ENCODE measurements at places on chromosomes 16 and 17.

GRCh38 chr16:46897471-46897870, 13.3 kb downstream of the GPT2 start:
- DNase-seq = no peak

DNA sequence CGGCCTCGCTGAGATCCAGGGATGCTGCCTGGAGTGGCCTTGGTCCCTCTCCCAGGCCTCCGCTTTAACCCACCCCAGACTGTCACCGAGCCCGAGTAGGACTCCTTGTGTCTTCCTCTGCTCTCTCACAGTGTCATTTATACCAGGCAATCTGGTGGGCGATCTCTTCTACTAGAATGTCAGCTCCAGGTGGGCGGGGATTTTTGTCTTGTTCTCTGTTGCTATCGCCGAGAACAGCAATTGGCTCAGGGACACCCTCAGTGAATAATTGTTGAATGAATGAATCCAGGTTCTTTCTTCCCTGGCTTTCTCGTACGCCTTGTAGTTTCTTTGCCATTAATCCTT, 591 bp downstream of the DHX38 start:
- peak; percentile 49 for DNase-seq

GRCh38 chr16:69888005-69888590, 63.0 kb upstream of the CLEC18A start:
- DNase-seq = no peak

GRCh38 chr16:23216658-23217246, 34.2 kb downstream of the SCNN1G start:
- DNase-seq = no peak

DNA sequence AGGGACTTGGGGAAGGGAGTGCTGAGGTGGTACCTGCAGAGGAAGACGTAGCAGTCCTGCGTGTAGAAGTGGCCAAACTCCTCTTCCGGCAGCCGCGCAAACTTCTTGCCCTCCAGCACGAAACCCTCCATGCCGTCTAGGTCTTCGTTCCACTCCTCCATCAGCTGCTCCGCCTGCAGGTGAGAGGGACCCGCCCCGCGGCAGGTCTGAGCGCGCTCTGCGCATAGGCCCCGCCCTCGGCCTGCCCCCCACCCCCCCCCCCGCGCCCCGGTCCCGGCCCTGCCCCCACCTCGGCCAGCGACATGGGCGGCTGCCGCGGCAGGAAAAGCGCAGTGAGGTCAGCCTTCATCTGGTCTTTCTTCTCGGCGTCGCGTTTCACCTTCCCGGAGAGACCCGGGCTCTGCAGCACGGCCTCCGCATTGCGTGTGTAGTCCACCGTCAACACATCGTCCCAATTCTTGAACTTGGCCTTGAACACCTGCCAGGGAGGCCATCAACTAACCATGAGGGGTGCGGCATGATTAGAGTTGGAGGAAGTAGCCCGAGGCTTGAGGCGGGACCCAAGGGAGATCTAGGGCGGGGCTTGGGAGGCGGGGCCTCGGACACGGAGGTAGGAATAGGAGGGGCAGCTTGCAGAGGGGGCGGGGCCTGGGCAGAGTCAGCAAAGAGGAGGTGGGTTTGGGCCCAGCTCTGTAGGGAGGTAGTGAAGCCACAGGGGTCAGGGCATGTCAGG, 11.5 kb downstream of the FLII start:
- no peak for DNase-seq

- no peak for DNase-seq
These were observed 17.0 kb upstream of the UBTF start for GRCh38 chr17:44236444-44236991.

- DNase-seq = peak; percentile 84
These were observed 7.0 kb downstream of the CORO6 start for GRCh38 chr17:29615492-29616299.

DNA sequence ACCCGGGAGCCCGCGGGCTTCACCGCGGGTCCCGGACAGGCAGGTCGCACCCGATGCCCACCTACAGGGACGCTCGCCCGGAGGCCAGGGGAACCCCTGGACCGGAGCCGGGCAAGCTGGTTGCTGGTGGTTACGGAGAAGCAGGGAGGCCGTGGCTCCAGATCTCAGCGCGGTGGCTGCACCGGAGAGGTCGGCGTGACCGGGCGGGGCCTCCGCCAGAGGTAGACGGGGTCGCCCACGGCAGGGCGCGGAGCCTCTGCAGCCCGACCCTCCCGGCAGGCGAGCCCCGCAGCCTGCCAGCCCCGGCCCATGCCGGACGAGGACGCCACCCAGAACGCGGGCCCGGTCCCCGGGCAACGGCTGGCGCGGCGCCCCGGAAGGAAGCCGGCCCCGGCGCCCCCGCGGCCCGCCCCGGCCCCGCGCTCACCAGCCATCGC, 341 bp downstream of the PCYT2 start:
- DNase-seq = no peak

GRCh38 chr16:55836158-55836611, 3.3 kb upstream of the CES1 start:
- DNase-seq = no peak

DNA sequence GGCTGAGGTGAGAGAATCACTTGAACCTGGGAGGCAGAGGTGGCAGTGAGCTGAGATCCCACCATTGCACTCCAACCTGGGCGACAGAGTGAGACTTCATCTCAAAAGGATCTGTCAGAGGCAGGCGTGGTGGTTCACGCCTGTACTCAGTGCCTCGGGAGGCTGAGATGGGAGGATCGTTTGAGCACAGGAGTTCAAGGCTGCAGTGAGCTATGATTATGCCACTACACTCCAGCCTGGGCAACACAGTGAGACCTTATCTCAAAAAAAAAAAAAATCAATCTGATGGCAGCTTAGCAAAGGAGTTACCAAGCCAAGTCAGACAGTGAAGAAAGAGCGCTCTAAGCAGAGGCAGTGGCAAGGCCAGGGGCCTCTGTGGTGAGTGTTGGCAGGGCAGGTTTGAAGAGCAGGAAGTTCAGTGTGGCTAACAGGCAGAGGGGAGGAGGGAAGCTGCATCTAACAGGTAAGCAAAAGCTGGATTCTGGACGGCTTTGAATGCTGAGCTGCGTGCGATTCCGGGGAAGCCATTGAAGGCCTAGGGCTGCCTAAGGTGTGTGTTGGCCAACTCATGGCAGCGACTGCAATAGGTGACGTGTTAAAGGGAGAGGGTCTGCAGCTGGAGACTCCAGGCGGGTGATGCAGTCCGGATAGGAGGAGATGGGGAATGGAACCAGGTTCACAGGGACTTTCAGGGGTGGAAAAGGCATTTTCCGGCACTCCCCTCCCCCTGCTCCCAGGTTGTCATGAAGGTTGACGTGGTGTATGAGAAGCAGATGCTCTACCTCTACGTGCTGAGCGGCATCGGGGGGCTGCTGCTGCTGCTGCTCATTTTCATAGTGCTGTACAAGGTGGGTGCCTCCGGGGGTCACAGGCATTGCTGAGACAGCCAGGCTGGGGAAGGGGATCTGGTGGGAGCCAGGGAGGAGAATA, 7.0 kb downstream of the ZNF768 start:
- DNase-seq = no peak

DNA sequence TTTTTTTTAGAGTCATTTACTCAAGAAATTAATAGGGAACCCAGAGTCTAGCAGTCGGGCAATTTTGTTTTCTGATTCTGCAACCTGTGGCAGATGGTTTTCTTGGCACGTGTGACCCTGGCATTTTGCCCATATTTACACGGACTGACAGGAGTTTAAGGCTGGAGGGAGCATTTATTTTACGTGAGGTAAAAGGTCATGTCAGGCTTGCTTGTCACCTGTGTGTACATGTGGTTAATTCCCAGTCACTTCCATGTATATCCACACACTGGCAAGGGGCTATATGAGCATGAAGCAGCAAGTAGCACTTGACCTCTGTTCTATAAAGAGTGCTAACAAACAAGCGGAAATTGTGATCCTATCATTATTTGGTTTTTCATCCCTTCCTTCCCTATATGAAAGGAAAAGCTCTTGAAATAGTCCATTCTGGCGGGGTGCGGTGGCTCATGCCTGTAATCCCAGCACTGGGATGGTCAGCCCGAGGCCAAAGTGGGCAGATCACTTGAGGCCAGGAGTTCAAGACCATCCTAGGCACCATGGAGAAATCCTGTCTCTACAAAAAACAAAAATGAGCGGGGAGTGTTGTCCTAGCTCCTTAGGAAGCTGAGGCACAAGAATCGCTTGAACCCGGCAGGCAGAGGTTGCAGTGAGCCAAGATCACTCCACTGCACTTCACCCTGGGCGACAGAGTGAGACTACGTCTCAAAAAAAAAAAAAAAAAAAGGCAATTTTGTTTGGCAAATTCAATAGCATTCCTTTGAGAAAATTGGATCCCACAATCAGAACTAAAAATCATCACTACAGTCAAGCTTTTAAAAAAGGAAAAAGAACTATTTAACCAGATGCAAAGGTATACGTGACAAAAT, 2.1 kb downstream of the SPAG9 start:
- no peak for DNase-seq

- DNase-seq = no peak
These were observed 229.9 kb upstream of the SDK2 start for GRCh38 chr17:73874008-73874720.

- DNase-seq = no peak
These were observed 9.0 kb downstream of the NTAN1 start for GRCh38 chr16:15046692-15047376.

- peak; percentile 17 for DNase-seq
These were observed 1.4 kb upstream of the SLC25A10 start for GRCh38 chr17:81710514-81711308.

- DNase-seq = no peak
These were observed 8.2 kb downstream of the NPTX1 start for GRCh38 chr17:80468242-80468641.

DNA sequence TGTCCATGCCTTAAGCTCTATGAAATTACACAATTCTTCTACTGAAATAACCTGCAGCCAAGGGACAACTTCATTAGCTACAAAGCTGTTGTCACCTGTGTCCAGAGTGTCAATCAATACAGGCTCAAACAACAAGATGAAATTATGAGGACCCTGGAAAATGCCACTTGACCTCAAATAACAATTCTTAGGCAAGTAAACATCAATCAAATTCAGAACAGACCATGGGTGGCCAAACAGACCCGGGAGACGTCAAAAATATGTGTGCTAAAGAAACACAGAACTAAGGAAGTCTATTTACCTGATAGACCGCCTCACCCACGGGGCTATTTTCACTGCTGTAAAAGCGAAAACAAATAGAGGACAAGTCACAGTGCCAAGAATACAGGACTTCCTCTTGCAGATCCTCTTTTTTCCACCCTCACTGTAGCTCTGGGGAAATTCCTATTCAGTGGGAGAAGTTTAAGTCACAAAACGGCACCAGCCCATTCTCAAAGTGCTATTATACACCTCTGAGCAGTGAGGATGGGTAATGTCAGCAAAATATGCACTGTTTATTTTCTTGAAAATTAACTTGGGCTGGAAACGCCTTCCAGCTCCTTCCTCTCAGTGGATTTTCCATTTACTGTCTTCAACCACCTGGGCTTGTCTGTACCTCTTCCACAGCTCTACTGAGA, 2.7 kb downstream of the LITAF start:
- DNase-seq = no peak

- DNase-seq = no peak
These were observed 8.2 kb downstream of the USP22 start for GRCh38 chr17:21034340-21035235.

DNA sequence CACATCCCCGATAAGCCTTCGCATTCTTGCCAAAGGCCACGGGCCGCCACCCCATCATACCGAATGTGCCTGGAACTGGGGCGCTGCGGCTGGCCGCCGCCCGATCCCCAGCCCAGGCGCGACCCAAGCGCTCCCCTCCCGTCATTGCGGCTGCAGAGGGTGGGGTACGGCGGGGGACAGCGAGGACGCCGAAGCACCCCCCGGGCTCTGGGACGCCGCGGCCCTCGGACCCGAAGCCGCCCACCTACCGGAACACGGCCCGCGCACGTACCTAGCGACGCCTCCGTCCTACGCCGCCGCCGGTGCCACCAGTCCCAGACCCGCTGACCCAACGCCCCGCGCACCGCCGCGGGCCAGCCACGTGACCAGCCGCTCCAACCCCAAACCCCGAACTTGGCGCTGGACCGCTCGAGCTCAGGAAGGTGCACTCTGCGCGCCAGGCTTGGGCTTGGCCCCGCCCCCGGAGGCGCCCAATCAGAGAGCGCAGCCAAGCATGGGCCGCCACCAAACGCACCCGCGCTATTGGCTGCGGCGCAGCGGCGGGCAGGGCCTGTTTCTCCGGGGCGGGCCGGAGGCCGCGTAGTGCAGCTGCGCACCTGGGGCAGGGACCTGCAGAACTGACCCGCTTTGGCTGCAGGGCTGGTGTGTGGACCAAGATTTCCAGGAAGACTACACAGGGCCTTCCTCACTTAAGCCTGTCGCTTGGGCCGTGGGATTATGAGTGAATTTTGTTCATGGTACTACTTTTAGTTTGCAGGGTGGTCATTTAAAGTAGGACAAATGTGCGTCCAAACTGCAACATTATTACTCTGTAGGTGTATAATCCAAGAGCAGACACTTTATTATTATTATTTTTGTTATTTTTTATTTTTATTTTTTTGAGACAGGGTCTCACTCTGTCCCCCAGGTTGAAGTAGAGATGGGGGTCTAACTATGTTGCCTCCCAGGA, at the start of gene SHMT1:
Gene SHMT1, minus strand, starts transcription at position 450 of the 949 bp plus-strand sequence. CDS start 7,569 bp downstream, outside the sequence.
- peak; percentile 89 for DNase-seq

- peak; percentile 84 for DNase-seq
These were observed at the start of gene KCNH4 for GRCh38 chr17:42180922-42181850. KCNH4 (minus strand) TSS chr17:42181142; CDS start chr17:42180945, 197 bp downstream.

- peak; percentile 76 for DNase-seq
These were observed 21.5 kb downstream of the GPR179 start for GRCh38 chr17:38322156-38322779.

All from activated CD8-positive, alpha-beta memory T cell treated with anti-CD3 and anti-CD28 coated beads, Interleukin-2, amount 50 U/mL, for 4 hours (primary cell).